ENCODE measurements at places on chromosomes 5 and 9.

- DNase-seq = no peak
These were observed 10.9 kb downstream of the LHX2 start for GRCh38 chr9:124022201-124023121.

DNA sequence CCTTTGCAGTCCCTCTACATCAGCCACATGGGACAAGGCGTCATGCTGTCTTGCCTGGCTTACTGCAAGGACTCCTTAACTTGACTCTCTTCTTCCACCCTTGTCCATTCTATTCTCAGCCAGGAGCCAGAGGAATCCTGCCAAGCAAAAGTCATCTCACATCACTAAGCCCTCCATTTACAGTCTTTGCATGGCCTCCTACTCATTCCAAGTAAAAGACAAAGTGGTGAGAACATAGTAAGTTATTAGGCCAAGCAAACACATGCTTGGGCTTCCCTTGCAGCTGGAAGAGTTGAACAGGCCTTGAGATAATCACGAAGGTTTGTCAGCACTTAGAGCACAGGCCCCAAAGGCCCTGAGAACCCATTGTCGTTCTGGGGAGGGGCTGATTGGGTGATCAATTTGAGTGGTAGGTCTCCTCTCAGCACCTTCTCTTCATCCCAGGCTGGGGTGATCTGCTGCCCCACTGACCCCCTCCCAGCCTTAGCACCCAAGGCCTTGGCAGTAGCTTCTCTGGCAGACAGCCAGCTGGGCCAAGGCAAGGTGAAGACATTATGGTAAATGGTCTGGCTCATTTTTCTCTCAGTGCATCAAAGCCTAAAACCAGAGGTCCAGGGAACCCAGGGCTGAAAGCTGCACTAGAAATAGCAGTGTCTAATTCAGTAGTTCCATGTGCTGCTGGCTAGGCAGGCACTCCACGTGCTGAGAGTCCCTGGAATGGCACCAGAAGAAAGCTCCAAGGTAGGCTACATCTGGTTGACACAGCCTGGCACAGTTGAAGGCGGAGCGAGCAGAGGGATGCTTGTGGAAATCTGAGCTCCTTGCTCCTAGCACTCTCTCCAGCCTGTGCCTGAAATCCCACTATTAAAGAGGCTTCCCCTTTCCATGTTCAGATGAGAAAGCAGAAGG lies 121.4 kb downstream of the ASTN2 start:
- no peak for DNase-seq

DNA sequence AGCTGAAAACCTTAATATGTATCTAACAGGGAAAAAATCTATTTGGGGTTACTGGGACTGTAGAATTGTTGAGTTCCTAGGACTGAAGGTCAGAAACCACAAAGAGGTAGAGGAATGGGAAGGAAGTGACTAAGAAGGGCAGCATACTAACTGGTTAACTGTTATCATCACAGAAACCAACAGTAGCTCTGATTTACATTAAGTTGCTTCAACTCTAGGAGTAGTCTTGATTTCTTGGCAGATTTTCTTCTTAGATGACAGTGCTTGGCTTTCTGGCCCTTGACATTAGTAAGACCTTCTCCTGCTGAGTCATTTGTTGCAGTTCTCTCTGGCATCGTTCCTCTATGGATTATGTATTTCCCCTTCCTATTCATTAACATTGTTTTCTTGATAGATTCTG lies 116.1 kb upstream of the RASA1 start:
- DNase-seq = peak; percentile 86

- DNase-seq = no peak
These were observed 1393.1 kb downstream of the EFNA5 start for GRCh38 chr5:106277540-106278096.

DNA sequence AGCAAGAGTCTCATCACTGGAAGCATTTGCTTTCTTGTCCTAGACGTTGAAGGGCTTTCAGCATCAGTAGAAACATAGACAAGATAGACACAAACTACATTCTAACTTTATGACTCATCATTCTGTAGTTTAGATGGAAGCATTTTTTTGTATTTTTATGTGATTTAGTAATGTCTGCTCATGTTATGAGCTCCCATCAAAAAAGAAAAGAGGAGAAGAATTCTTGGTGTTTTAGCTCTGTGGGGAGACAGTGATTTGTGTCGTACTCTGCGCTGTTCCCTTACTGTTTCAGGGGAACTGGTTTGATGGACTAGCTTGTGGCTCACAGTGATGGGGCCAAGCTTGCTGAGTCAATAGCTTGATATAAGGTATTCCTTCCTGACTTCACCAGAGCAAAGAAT lies 159.2 kb upstream of the WWC1 start:
- DNase-seq = no peak

DNA sequence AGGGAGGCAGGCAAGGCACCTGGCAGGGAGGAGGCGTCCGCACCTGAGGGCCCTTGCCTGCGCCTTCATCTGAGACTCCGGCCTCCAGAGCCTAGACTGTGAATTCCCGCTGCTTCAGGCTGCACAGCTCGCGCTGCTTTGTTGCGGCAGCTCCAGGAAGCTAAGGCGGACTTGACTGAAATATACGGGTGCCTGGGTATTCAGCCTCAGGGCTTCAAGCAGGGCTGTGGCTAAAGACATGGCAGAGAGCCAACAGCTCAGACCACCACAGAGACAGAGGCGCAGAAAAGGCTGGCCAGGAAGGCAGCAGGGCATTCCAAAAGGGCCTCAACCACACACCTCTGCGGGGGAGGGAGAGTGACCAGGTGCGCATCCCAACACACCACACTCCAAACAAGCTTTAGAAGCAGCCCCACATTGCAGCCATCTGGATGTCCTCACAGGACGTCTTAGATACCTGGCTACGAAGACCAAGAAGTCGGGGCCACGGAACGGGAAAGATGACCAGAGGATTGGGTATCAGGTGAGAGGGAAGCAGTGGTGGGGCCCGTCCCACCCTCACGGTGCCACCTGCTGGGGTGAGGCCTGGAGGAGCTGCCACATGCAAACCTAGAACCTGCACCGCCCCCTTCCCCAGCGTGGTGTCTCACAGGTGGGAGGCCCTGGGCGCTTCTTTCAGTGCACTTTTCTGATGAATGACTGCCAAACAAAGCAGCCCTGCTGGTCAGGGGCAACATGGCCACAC lies 1.7 kb upstream of the DPH7 start:
- no peak for DNase-seq

- no peak for DNase-seq
These were observed 34.6 kb upstream of the CPLX2 start for GRCh38 chr5:175836737-175837136.

GRCh38 chr5:81409896-81410295 lies 16.0 kb upstream of the ACOT12 start:
- no peak for DNase-seq

- peak; percentile 12 for DNase-seq
These were observed 710 bp downstream of the HSD17B4 start for GRCh38 chr5:119453040-119453373.

DNA sequence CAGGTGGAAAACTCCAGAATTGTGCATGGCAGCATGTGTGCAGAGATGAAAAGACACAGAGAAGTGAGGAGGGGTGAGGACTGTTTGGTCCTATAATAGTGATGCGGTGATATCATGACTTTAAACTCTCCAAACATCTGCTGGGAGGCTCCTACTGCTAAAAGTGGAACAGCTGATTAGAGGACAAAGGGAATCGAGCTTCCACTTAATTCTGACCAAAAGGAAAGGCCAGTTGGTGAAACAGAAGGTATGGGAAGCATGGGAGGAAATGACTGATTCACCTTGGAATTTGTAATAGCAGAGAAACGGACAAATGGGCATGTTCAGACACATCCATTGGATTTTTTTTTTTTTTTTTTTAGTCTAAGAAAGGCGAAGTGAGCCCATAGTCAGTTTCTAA lies 67.5 kb upstream of the MAMDC2 start:
- DNase-seq = peak; percentile 79

DNA sequence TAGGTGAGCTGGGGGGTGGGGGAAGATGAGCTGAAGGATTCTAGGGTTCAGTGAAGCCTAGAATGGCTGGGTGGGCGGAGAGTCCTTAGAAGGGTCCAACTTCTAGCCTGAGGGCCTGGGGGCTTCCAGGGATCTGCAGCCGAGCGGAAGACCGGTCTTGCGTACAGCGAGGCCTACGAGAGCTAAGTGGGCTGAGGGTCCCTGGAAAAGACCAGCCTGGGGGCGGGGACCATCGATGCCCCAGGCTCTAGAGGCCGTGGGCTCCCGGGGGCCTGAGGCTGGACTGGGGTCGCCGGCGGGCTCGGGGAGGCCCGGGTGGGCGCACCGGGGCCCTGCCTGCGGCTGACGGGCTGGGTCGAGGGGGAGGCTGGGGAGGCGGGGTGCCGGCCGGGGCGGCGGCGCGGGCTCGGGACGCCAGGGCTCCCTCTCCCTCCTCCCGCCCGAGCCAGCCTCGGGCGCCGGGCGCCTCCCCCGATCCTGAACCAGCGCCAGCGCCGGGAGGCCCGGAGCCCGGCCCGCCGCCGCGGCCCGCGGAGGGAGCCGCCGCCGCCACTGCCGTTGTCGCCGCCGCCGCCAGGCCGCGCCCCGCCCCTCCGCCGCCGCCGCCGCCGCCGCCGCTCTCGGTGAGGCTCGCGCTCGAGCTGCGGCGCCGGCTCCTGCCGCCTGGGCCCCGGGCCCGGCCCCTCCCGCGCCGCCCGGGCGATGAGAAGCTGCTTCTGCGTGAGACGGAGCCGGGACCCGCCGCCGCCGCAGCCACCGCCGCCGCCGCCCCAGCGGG lies at the start of gene MVB12B:
Gene MVB12B, plus strand, starts transcription at position 602 of the 778 bp plus-strand sequence. Its CDS starts 101 bp downstream, at position 703.
- no peak for DNase-seq

DNA sequence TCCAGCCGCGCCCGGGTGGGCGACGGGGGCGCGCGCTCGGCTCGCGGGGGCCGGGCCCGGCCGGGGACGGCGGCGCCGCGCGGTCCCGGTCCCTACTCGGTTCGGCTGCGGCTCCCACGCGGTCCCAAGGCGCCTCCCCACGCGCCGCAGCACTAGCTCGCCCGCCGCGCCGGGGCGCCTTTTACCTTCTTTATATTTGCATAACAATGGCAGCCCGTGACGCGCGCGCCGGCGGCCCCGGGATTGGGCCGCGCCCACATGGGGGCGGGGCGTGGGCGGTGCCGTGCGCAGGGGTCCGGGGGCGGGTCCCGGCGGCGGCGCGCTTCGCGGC lies at the start of gene NRARP:
Gene NRARP, minus strand, starts transcription at position 154 of the 331 bp plus-strand sequence. CDS start 343 bp downstream, outside the sequence.
- peak; percentile 21 for DNase-seq

DNA sequence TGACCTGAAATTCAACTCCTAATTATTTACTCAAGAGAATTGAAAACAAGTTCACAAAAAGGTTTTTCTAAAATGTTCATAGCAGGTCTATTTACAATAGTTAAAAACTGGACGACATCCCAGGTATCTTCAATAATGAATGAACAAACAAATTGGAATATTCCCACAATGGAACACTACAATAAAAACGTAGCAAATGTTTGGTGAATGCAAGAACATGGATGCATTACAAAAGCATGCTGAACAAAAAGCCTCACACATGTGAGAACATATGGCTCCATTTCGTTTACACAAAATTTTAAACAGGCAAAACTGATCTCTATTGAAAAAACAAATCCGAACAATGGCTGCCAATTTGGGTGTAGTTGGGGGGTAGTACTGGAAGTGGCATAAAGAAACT lies 669.9 kb downstream of the MTRR start:
- no peak for DNase-seq

DNA sequence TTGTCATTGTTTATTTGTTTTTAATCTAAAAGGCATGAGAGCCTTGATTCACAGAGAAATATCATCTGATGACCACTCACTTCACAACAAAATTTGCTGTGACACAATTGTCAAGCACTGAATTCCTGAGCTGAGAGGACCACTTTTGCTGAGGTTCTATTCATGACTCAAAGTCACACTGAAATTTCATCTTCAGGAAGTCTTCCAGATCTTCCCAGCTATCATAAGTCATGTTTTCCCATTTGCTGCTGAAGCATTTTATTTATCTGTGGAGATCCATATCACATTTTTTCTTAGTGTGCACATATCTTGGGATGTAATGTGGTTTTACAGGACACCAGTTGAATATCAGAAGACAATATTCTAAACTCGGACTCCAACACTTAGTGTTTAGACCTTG lies 255.1 kb upstream of the TRIM32 start:
- DNase-seq = no peak

DNA sequence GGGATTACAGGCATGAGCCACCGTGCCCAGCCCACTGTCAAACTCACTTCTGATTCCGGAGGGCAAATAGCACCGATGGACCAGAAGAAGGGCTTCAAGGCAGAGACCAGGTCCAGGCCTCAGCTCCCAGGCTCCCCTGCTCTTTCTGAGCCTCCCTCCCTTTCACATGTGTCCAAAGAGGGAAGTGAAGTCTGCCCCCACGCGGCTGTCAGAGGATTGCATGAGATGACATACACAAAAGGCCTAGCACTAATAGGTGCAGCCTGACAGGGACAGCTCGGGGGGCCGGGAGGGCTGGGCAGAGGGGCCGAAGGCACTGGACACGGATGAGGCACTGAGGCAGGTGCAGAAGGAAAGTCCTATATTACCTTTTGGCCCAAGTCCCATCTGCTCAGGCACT lies 16.1 kb downstream of the FBP1 start:
- DNase-seq = no peak

GRCh38 chr9:73880101-73880500 lies 617.0 kb upstream of the RORB start:
- no peak for DNase-seq

- DNase-seq = no peak
These were observed 54.0 kb upstream of the MAP3K1 start for GRCh38 chr5:56761151-56761885.

Data from renal cortical epithelial cell (primary cell).